ENCODE measurements at places on chromosomes 3 and 15.
A peak's percentile ranks its signal among the peaks of the same experiment; 100 is the strongest.

GRCh38 chr3:140187028-140187427 is 252.0 kb downstream of the CLSTN2 start:
- peaks cover 14% of the 10 kb centered on the region for H3K4me1 ChIP-seq
- no peaks in the 10 kb centered on the region for H3K27me3 ChIP-seq
- no peak overlapping the region for H3K4me3 ChIP-seq
- DNase-seq = no peak
- H3K36me3 ChIP-seq = no peaks in the 10 kb centered on the region
- no peak overlapping the region for H3K27ac ChIP-seq

GRCh38 chr3:196756732-196757131 is 17.1 kb downstream of the PAK2 start:
- no peak overlapping the region for H3K27ac ChIP-seq
- no peaks in the 10 kb centered on the region for H3K27me3 ChIP-seq
- H3K4me1 ChIP-seq = peaks cover 8% of the 10 kb centered on the region
- DNase-seq = no peak

GRCh38 chr3:193968380-193968974 is 167.5 kb upstream of the HES1 start:
- H3K4me3 ChIP-seq = no peak overlapping the region
- H3K4me1 ChIP-seq = no peaks in the 10 kb centered on the region
- no peak for DNase-seq
- no peak overlapping the region for H3K27ac ChIP-seq

DNA sequence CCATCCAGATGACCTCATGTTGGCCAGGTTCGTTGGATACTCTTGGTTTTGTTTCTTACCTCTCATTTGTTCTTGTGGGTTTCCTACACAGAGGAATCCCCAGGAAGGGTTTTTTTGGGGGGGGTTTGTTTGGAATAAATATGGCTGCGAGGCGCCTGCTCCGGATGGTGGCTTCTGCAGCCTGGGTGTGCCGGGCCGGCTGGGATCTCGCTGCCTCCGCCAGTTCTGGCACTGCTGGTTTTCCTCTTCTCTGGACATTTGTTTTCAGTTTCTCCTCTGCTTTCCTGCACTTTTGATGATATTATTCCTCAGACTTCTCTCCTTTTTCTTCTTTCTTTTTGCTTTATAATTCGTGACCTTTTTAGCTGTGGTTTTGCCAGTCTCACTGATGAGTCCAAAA is 187.4 kb downstream of the OR4M2 start:
- H3K4me1 ChIP-seq = no peaks in the 10 kb centered on the region
- no peak for DNase-seq
- H3K36me3 ChIP-seq = no peaks in the 10 kb centered on the region

GRCh38 chr3:123431658-123432324 is 17.1 kb downstream of the ADCY5 start:
- peaks cover 11% of the 10 kb centered on the region for H3K4me1 ChIP-seq
- H3K27me3 ChIP-seq = no peaks in the 10 kb centered on the region
- DNase-seq = no peak

DNA sequence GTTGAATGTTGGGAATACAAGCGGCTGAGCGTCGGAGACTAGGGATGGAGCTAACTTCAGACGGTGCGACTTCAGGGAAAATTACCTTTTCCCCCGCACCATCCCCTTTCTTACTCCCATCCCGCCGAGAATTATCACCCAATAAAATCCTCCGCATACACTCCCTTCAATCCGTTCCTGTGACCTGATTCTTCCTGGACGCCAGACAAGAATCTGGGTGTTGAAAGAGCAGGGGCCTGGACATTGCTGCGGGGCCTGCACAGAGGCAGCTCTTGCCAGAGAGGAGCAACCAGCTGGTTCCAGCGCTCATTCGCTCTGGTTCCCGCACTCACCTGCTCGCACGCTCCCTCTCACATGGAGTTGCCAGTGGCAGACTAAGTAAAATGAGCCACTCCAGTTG is 241.9 kb downstream of the ALCAM start:
- no peak for DNase-seq
- no peaks in the 10 kb centered on the region for H3K4me1 ChIP-seq
- H3K27me3 ChIP-seq = no peaks in the 10 kb centered on the region
- H3K27ac ChIP-seq = no peak overlapping the region

- DNase-seq = no peak
- no peaks in the 10 kb centered on the region for H3K36me3 ChIP-seq
- no peak overlapping the region for H3K4me3 ChIP-seq
- no peak overlapping the region for H3K27ac ChIP-seq
Measured at GRCh38 chr3:167102071-167102470, 278.0 kb downstream of the ZBBX start.

GRCh38 chr15:57064033-57064432 is 145.6 kb downstream of the TCF12 start:
- peaks cover 42% of the 10 kb centered on the region for H3K4me1 ChIP-seq
- no peaks in the 10 kb centered on the region for H3K27me3 ChIP-seq
- no peak for DNase-seq
- H3K36me3 ChIP-seq = no peaks in the 10 kb centered on the region
- H3K4me3 ChIP-seq = no peak overlapping the region

DNA sequence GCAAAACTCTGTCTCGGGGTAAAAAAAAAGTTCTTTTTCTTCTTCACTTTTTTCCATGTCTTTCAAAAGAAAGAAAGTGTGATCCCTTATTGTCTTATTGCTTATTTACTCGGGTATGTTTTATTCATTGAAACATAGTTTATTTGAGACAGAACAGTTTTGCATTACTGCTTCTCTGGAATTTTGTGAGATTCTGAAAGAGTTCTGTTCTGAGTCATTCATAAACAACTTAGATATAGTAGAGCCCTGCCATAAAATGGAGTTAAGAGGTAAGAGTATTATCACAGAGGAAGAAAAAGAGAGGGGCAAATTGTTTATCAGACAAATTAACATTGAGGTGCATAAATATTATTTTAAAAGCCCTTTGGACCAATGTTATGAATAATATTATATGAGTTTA is 522.2 kb downstream of the ROBO2 start:
- no peak overlapping the region for H3K27ac ChIP-seq
- no peaks in the 10 kb centered on the region for H3K36me3 ChIP-seq
- H3K4me1 ChIP-seq = no peaks in the 10 kb centered on the region
- H3K4me3 ChIP-seq = no peak overlapping the region

DNA sequence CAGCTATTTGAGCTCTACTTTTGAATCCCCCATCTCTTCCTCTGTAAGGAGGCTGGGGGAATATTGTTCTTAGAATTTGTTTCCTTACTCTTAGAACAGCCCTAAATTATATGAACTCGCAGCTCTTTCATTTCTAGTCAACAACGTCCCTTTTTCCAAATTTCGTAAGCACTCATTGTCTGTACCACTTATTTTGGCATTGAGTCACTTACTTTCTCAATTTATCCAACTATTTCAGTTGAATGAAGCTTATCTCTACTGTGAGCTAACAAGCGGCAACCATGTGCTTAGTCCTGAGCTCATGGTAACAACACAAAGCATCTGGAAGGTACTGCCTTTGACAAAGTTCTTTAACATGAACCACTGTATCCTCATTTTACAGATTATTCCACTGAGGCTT is 191.1 kb downstream of the GREM1 start:
- no peaks in the 10 kb centered on the region for H3K27me3 ChIP-seq
- H3K27ac ChIP-seq = no peak overlapping the region

DNA sequence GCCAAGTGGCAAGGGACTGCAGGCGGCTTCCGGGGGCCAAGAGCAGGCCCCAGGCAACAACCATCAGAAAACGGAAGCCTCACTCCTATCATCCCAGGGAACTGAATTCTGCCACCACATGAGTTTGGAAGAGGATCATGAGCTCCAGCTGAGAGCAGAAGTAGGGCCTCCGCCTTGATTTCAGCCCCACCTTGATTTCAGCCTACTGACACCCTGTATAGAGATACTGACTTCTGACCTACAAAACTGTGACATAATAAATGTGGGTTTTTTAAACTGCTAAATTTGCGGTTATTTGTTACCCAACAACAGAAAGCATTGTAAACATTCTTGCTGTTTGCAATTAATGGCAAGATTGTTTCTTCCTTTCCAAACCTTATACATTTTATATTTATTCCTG is 21.6 kb upstream of the RARRES1 start:
- H3K27me3 ChIP-seq = no peaks in the 10 kb centered on the region
- H3K4me3 ChIP-seq = no peak overlapping the region
- no peaks in the 10 kb centered on the region for H3K36me3 ChIP-seq
- H3K4me1 ChIP-seq = no peaks in the 10 kb centered on the region
- peak; percentile 83 for DNase-seq

DNA sequence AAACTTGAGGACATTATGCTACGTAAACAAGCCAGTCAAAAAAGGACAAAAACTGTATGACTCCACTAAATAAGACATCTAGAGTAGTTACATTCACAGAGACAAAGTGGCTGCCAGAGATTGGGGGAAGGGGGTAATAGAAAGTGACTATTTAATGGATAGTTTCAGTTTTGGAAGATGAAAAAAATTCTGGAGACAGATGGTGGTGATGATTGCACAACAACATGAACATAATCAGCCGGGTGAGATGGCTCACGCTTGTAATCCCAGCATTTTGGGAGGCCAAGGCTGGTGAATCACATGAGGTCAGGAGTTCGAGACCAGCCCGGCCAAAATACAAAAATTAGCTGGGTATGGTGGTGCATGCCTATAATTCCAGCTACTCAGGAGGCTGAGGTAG is 40.6 kb downstream of the DPP8 start:
- no peaks in the 10 kb centered on the region for H3K36me3 ChIP-seq
- no peak overlapping the region for H3K27ac ChIP-seq
- no peaks in the 10 kb centered on the region for H3K4me1 ChIP-seq
- no peaks in the 10 kb centered on the region for H3K27me3 ChIP-seq
- DNase-seq = no peak

- H3K4me3 ChIP-seq = no peak overlapping the region
- H3K27me3 ChIP-seq = no peaks in the 10 kb centered on the region
- no peak overlapping the region for H3K27ac ChIP-seq
- no peaks in the 10 kb centered on the region for H3K4me1 ChIP-seq
- no peak for DNase-seq
Measured at GRCh38 chr3:149678351-149678950, 20.6 kb upstream of the WWTR1 start.

GRCh38 chr3:68996356-68996995 is 17.0 kb downstream of the EOGT start:
- H3K4me3 ChIP-seq = no peak overlapping the region
- no peak for DNase-seq
- no peaks in the 10 kb centered on the region for H3K36me3 ChIP-seq
- no peaks in the 10 kb centered on the region for H3K4me1 ChIP-seq

DNA sequence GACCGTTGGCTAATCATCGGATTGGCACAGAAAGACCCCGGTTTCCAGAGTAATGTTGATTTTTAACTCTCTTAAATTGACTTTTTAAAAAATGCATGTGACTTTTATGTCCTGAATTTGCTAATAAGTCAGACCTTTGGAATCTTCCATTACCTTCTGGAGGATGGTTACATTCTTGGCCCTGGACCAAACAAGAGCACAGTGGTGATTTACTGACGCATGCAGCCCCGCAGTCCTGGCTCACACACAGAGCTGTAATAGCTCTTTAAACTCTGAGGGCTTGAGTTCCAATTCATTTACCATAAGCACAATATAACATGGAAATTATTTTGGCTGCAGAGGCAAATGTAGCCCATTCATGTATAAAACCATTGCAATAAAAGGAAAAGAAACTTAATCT is 25.1 kb downstream of the SOX14 start:
- H3K36me3 ChIP-seq = no peaks in the 10 kb centered on the region
- no peak overlapping the region for H3K4me3 ChIP-seq
- H3K4me1 ChIP-seq = no peaks in the 10 kb centered on the region
- no peaks in the 10 kb centered on the region for H3K27me3 ChIP-seq
- DNase-seq = no peak

DNA sequence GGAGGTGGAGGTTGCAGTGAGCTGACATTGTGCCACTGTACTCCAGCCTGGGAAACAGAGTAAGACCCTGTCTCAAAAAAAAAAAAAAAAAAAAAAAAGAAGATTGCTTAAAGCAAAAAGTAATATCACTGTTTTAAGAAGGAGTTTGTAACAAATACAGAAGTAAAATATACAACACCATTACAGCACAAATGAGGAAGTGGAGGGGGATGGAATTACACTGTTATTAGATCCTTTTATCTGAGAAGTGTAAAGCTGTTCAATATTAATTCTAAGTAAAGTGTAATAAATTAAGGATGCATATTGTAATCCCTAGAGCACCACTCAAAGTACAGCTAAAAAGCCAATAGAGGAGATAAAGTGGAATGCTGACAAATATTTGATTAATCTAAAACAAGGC is 47.0 kb upstream of the SNRPA1 start:
- H3K27ac ChIP-seq = no peak overlapping the region
- no peaks in the 10 kb centered on the region for H3K36me3 ChIP-seq
- H3K4me1 ChIP-seq = no peaks in the 10 kb centered on the region
- no peaks in the 10 kb centered on the region for H3K27me3 ChIP-seq
- H3K4me3 ChIP-seq = no peak overlapping the region
- DNase-seq = no peak

DNA sequence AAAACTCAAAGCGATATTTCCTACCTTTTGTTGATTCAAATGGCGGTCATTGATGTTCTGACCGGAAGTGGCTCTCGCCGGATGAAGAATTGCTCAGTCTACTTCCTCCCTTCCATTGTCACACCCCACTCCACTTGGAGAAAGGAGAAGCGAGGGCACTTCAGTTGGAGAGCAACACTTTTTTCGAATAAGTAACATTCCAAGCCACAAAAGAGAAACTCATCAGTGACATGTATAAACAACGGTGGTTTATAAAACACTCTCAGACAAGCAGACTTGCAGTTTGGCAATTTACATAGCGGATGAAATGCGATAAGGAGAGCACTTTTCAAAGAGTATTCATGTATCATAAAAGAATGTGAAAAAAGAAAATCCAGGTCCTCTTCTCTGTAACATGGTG is 919.1 kb downstream of the MCTP2 start:
- no peak overlapping the region for H3K27ac ChIP-seq
- no peaks in the 10 kb centered on the region for H3K36me3 ChIP-seq
- H3K4me3 ChIP-seq = no peak overlapping the region
- no peaks in the 10 kb centered on the region for H3K27me3 ChIP-seq
- H3K4me1 ChIP-seq = no peaks in the 10 kb centered on the region

- no peak for DNase-seq
- H3K27ac ChIP-seq = peak overlapping the region; percentile 98
- no peak overlapping the region for H3K4me3 ChIP-seq
- H3K4me1 ChIP-seq = peaks cover 86% of the 10 kb centered on the region
Measured at GRCh38 chr3:141405591-141405990, 37.3 kb downstream of the ZBTB38 start.

GRCh38 chr3:115937054-115937453 is 313.7 kb downstream of the GAP43 start:
- no peak for DNase-seq
- no peak overlapping the region for H3K27ac ChIP-seq
- no peak overlapping the region for H3K4me3 ChIP-seq

GRCh38 chr3:61561374-61562041 is at the start of gene PTPRG:
Gene PTPRG (plus strand): TSS chr3:61561571. CDS start chr3:61562288, 717 bp downstream.
- peak; percentile 93 for DNase-seq
- no peaks in the 10 kb centered on the region for H3K27me3 ChIP-seq
- peak within 1 kb of the TSS; percentile 86 for H3K27ac ChIP-seq
- H3K4me1 ChIP-seq = peaks cover 28% of the 10 kb centered on the region

Data from vagina (tissue), 2 donors.